Left lung (tissue), 14 donors: ENCODE measurements at places on chromosomes 7 and 10. TPM values are rescaled to one million over a fixed set of nuclear protein-coding genes. Genes with fewer than 3 reads are reported as not detected.

The TRDMT1 gene
- total RNA-seq, result 11.5 TPM

GRCh38 chr10:114246679-114247305 is 7.7 kb downstream of the VWA2 start:
- H3K27me3 ChIP-seq, result peaks cover 17% of the 10 kb centered on the region
- no peak overlapping the region for H3K4me3 ChIP-seq
- DNase-seq, result no peak
- H3K4me1 ChIP-seq, result no peaks in the 10 kb centered on the region
- H3K36me3 ChIP-seq, result no peaks in the 10 kb centered on the region
- H3K27ac ChIP-seq, result peak overlapping the region; percentile 47

DNA sequence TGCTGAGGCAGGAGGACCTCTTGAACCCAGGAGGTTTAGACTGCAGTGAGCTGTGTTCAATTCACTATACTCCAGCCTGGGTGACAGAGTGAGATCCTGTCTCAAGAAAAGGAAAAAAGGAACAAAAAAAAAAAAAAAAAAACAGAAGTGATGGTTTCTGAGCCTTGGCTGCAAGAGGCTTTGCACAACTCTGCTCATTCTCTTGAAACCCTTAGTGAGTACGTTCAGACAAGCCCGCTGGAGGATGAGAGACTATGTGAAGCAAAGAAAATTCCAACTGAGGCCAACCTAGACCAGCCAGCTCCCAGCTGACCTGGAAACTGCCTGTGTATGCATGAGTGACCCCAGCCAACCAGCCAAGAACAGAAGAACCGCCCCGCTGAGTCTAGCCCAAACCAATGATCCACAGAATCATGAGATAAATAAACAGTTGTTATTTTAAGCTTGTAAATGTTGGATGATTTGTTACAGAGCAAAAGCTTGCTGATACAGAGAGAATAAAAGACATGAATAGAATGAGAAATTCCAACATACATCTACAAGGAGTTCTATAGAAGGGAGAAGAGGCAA is 50.6 kb upstream of the FZD9 start:
- peaks cover 27% of the 10 kb centered on the region for H3K27me3 ChIP-seq
- no peak for DNase-seq
- no peak overlapping the region for H3K4me3 ChIP-seq
- H3K27ac ChIP-seq, result no peak overlapping the region
- no peaks in the 10 kb centered on the region for H3K36me3 ChIP-seq

GRCh38 chr10:13758312-13758711 is 171.5 kb downstream of the PRPF18 start:
- H3K4me3 ChIP-seq, result no peak overlapping the region
- no peaks in the 10 kb centered on the region for H3K36me3 ChIP-seq
- peaks cover 12% of the 10 kb centered on the region for H3K4me1 ChIP-seq
- no peaks in the 10 kb centered on the region for H3K27me3 ChIP-seq
- H3K27ac ChIP-seq, result no peak overlapping the region

The GLI3 gene
- 29.5 TPM for total RNA-seq

- H3K27ac ChIP-seq, result no peak overlapping the region
- H3K4me3 ChIP-seq, result no peak overlapping the region
- no peak for DNase-seq
Observed at GRCh38 chr7:15567652-15568051, 5.8 kb upstream of the AGMO start.

DNA sequence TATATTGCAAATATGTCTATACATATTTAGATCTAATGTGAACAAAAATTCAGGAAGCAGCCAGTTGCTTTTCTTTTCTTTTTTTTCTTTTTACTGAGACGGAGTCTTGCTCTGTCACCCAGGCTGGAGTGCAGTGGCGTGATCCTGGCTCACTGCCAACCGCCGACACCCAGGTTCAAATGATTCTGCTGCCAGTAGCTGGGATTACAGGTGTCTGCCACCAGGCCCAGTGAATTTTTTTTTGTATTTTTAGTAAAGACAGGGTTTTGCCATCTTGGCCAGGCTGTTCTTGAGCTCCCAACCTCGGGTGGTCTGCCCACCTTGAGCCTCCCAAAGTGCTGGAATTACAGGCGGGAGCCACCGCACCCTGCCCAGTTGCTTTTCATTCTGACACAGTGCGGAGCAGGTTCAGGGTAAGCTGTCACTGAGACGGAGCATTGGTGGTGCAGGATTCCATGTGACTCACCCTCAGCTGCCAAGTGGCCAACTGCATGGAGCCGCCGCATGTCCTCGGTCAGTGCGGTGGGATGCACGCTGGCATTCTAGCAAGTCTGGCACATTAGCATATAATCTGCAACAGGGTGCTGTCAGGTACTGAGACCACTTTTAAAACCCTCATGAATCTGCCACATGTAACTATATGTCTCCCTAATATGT is 362.7 kb downstream of the DNAJB6 start:
- no peak overlapping the region for H3K27ac ChIP-seq
- H3K4me3 ChIP-seq, result no peak overlapping the region
- H3K4me1 ChIP-seq, result no peaks in the 10 kb centered on the region
- no peaks in the 10 kb centered on the region for H3K36me3 ChIP-seq

GRCh38 chr7:28329661-28330363 is 82.5 kb upstream of the CREB5 start:
- H3K4me3 ChIP-seq, result no peak overlapping the region
- no peaks in the 10 kb centered on the region for H3K36me3 ChIP-seq
- no peaks in the 10 kb centered on the region for H3K27me3 ChIP-seq
- no peaks in the 10 kb centered on the region for H3K4me1 ChIP-seq
- DNase-seq, result no peak
- H3K27ac ChIP-seq, result no peak overlapping the region

The AGK gene
- total RNA-seq, result 24.4 TPM

The WDR11 gene
- total RNA-seq, result 47.9 TPM

GRCh38 chr10:120420421-120420820 is 36.6 kb upstream of the PLPP4 start:
- no peak for DNase-seq
- no peak overlapping the region for H3K27ac ChIP-seq
- H3K4me1 ChIP-seq, result no peaks in the 10 kb centered on the region
- H3K36me3 ChIP-seq, result no peaks in the 10 kb centered on the region
- H3K27me3 ChIP-seq, result no peaks in the 10 kb centered on the region

GRCh38 chr7:135910393-135911036 is 66.6 kb downstream of the MTPN start:
- no peaks in the 10 kb centered on the region for H3K4me1 ChIP-seq
- no peak for DNase-seq
- H3K36me3 ChIP-seq, result no peaks in the 10 kb centered on the region
- no peak overlapping the region for H3K4me3 ChIP-seq
- H3K27me3 ChIP-seq, result no peaks in the 10 kb centered on the region
- H3K27ac ChIP-seq, result no peak overlapping the region

DNA sequence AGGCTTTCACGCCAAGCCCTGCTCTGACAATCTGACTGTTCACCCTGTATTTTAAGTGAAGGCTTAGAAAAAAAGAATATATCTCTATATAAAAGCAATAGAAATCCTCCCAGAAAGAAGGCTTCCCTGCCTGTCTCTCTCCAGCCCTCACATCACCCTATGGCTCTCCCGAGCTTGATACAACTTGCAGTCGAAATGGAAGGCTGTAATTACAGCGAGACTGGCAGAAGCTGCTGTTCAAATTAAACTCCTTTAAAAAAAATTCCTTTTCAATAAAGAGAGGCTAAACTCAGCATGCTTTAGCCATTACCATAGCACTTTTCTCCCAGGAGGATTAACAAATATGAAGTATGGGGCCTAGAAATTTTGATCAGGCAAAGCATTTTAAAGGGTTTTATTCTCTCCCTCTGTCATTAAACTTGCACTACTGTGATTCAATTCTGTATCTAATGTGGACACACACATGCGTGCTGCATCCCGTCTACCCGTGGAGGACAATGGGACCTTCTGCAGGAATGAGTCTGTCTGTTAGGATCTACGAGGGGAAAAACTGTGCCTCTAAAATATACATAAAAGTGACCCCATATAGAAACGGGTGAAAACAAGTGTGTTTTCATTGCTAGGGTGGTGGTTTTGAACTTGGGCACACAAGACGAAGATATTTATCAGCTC is 223.8 kb downstream of the USP6NL start:
- no peaks in the 10 kb centered on the region for H3K4me1 ChIP-seq
- no peak overlapping the region for H3K4me3 ChIP-seq
- H3K27me3 ChIP-seq, result no peaks in the 10 kb centered on the region
- DNase-seq, result no peak

DNA sequence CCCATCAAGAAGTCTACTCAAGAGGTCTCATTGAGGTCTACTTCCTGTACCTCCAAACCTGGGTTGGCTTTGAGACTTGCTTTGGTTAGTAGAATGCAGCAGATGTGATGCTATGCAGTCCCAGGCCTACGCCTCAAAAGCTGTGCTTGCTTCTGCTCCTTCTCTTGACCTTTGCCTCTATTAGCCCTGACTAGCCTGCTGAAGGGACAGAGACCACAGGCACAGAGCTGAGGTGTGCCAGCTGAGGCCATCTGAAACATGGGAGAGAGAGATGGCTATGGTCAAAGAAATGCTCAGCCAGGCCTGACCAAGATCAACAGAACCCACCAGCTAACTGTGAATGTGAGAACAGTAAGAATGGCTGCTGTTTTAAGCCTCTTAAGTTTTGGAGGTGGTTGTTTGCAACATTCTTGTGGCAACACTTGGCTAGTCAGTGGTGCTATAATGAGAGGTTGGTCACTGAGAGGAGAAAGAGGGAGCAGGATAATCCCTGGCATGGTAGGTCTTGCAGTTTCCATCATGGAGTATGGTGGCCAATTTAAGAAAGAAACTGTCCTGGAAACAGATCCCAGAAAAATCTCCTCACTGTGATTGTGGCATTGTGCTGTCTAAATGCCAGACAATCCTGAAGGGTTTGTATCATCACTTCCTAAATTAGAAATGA is 176.1 kb upstream of the PHYHIPL start:
- H3K27me3 ChIP-seq, result no peaks in the 10 kb centered on the region
- H3K36me3 ChIP-seq, result no peaks in the 10 kb centered on the region
- no peaks in the 10 kb centered on the region for H3K4me1 ChIP-seq
- DNase-seq, result no peak

DNA sequence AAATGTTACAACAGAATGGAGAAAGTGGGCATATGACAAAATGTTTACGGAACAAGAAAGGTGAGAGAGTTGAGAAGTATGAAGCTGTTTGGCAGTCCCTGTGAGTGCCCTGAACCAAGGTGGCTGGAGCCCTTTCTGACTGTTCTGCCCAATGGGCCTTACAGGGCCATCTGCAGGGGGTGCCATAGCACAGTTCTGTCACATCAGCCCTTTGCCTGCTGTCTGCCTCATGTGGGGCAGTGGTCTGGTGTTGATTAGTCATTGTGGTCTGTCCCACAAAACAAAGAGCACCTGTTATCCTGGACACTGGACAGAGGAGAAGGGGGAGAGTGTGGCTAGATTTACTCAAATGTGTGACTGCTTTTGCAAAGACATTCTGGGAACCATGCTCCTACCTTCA is 51.5 kb upstream of the OSBPL3 start:
- H3K27ac ChIP-seq, result no peak overlapping the region
- H3K4me1 ChIP-seq, result no peaks in the 10 kb centered on the region

The ADRB1 gene
- total RNA-seq, result 11.7 TPM

The PGAM2 gene
- not detected for total RNA-seq

DNA sequence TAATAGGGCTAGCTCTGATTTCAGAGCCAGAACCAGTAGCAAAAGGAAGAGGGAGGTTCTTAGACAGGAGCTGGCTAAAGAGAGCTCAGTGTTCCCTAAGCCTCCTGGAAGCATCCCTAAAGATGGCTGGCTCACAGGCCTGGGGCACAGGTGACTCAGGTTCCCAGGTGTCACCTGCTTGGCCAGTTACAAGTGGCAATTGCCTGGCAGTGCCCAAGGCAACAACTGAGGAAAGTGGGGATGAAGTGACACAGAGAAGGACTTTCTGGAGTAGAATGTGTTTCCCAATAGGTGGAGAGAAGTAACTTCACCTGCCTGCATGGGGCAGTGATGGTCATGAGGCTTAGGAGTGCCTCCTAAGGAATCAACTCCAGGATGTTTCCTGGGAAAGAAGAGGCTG is 66.5 kb upstream of the EEPD1 start:
- DNase-seq, result no peak
- no peaks in the 10 kb centered on the region for H3K27me3 ChIP-seq
- no peak overlapping the region for H3K4me3 ChIP-seq
- no peaks in the 10 kb centered on the region for H3K4me1 ChIP-seq

The MYL10 gene
- total RNA-seq, result not detected

DNA sequence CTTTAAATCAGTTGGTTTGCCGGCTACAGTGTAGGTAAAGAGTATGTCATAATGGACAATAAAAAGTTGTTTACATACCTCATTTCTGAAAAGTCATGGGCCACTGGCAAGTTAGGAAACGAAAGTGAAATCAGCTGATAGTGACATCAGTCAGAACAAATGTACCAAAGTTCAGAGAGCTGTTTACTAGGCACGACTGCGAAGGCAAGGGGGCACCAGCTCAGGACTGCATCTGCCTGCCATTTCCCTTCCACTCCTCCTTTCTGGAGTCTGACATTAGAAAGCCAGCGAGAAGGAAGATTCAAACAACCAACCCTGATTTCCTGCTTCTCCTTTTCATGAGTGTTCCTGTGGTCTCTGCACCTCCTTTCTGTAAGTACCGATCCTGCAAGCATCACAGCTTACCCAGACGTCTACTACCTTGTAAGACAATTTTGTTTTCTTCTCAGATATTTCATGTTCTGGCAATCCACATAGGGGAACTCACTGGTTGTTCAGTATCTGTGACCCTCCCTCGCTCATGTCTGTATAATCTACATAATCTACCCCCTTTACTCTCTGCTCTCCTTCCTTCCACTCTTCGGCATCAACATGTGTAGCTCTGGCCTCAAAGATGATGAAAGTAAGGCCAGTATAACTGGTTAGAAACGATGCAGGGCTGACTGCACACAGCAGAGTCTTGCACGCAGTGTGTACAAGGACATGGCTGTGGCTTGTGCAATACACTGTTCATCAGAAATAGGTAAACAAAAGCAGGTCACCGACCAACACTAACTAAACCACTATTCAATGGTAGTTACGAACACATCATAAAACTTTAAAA is at the start of gene TMEM140:
TMEM140 (plus strand) TSS at position 174 of the 823 bp plus-strand sequence. CDS start 16,370 bp downstream, outside the sequence.
- no peaks in the 10 kb centered on the region for H3K27me3 ChIP-seq
- H3K4me3 ChIP-seq, result peak within 1 kb of the TSS; percentile 33
- peaks cover 6% of the 10 kb centered on the region for H3K36me3 ChIP-seq
- peaks cover 7% of the 10 kb centered on the region for H3K4me1 ChIP-seq

GRCh38 chr7:139660317-139661042 is 117.3 kb downstream of the HIPK2 start:
- no peak overlapping the region for H3K4me3 ChIP-seq
- no peak for DNase-seq

- H3K4me1 ChIP-seq, result peaks cover 26% of the 10 kb centered on the region
- no peaks in the 10 kb centered on the region for H3K36me3 ChIP-seq
- no peak for DNase-seq
- H3K27ac ChIP-seq, result no peak overlapping the region
- H3K4me3 ChIP-seq, result no peak overlapping the region
Observed at GRCh38 chr10:114680543-114681117, 22.6 kb upstream of the ABLIM1 start.

- H3K4me3 ChIP-seq, result no peak overlapping the region
- no peaks in the 10 kb centered on the region for H3K4me1 ChIP-seq
- H3K27me3 ChIP-seq, result no peaks in the 10 kb centered on the region
- DNase-seq, result no peak
- H3K27ac ChIP-seq, result no peak overlapping the region
- no peaks in the 10 kb centered on the region for H3K36me3 ChIP-seq
Observed at GRCh38 chr10:84606428-84606827, 278.0 kb downstream of the CCSER2 start.
